ENCODE measurements at places on chromosomes 12 and 14. TPM values are rescaled to one million over a fixed set of nuclear protein-coding genes. Genes with fewer than 3 reads are reported as not detected.

Gene RNU4-1
- not detected for polyA plus RNA-seq

- H3K4me3 ChIP-seq = no peak overlapping the region
- peaks cover 43% of the 10 kb centered on the region for H3K4me1 ChIP-seq
- H3K27ac ChIP-seq = no peak overlapping the region
- no peaks in the 10 kb centered on the region for H3K27me3 ChIP-seq
Observed at GRCh38 chr12:2300886-2301285, 248.1 kb downstream of the CACNA1C start.

- H3K27ac ChIP-seq = no peak overlapping the region
- no peak overlapping the region for H3K4me3 ChIP-seq
- H3K36me3 ChIP-seq = no peaks in the 10 kb centered on the region
- no peaks in the 10 kb centered on the region for H3K27me3 ChIP-seq
Observed at GRCh38 chr12:66453120-66453519, 150.8 kb downstream of the HELB start.

- no peak overlapping the region for H3K4me3 ChIP-seq
- H3K27me3 ChIP-seq = no peaks in the 10 kb centered on the region
- H3K4me1 ChIP-seq = peaks cover 41% of the 10 kb centered on the region
- no peaks in the 10 kb centered on the region for H3K36me3 ChIP-seq
- no peak for DNase-seq
- no peak overlapping the region for H3K27ac ChIP-seq
Observed at GRCh38 chr12:52210925-52211650, 19.3 kb upstream of the KRT80 start.

Gene SOX5
- polyA plus RNA-seq = 35.8 TPM

Gene TTC6
- polyA plus RNA-seq = 2.0 TPM

Gene AMHR2
- polyA plus RNA-seq = not detected

Gene TAC3
- polyA plus RNA-seq = 6.8 TPM

DNA sequence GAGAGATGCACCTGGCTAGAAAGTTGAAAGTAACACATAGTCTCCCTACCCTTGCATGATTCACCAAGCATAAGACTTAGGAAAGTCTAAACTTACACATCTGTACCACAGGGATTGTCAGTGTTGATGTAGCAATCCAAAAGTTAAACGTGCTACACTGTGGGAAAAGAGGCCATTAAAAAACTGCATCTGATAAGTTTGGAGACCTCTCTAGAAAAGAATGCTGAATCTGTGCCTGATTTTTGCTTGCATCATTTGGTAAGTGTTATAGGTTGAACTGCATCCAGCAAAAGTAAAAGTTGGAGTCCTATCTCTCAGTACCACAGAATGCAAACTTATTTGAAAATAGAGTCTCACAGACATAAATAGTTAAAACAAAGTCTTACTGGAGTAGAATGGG, 126.6 kb downstream of the SLC6A15 start:
- no peaks in the 10 kb centered on the region for H3K4me1 ChIP-seq
- no peak for DNase-seq
- no peak overlapping the region for H3K4me3 ChIP-seq
- H3K36me3 ChIP-seq = no peaks in the 10 kb centered on the region
- H3K27ac ChIP-seq = no peak overlapping the region

GRCh38 chr12:29551812-29552211, 54.3 kb upstream of the OVCH1 start:
- no peak for DNase-seq
- H3K36me3 ChIP-seq = no peaks in the 10 kb centered on the region
- no peak overlapping the region for H3K4me3 ChIP-seq
- H3K4me1 ChIP-seq = no peaks in the 10 kb centered on the region

Gene CD163L1
- 1.7 TPM for polyA plus RNA-seq

Gene TEX52
- polyA plus RNA-seq = 0.81 TPM

- DNase-seq = no peak
- no peak overlapping the region for H3K27ac ChIP-seq
- no peak overlapping the region for H3K4me3 ChIP-seq
- H3K36me3 ChIP-seq = no peaks in the 10 kb centered on the region
- no peaks in the 10 kb centered on the region for H3K27me3 ChIP-seq
Observed at GRCh38 chr14:42192738-42193653, 586.3 kb downstream of the LRFN5 start.

GRCh38 chr12:53659011-53659551, 16.8 kb downstream of the ATP5MC2 start:
- no peak overlapping the region for H3K4me3 ChIP-seq
- peak; percentile 55 for DNase-seq
- H3K36me3 ChIP-seq = peaks cover 15% of the 10 kb centered on the region
- H3K4me1 ChIP-seq = peaks cover 11% of the 10 kb centered on the region
- peak overlapping the region; percentile 93 for H3K27ac ChIP-seq

DNA sequence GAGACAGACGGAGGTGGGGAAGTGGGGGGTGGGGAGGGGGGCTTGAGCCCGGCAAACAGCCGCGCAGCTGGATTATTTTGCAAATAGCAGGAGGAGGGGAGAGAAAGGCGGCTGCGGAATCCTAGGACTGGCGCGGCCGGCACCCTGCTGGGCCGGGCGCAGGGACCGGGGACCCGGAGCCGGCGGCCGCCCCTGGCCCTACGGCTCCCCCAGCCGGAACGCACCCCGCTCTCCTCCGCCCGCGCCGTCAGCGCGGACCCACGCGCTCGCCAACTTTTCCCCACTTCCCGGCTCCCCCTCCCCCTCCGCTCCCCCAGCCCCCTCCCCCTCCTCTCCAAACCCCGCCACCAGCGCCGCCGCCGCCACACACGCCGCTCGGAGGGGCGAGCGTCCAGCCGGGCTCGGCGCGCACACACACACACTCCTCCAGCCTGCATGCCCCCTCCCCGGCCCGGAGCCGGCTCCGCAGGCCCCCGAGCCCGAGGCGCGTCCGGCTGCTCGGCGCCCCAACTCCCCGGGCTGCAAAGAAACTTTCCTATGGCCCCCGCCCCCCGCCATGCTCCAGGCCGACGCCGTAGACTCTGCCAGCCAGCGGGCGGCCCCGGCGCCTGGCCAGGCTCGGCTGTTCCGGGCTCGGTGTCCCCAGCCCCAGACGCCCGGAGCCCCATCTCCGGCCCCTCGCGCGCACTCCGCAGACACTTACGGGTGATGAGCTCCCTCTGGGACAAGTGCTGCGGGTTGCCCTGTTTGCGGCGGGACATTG, 1.4 kb downstream of the BCL11B start:
- peaks cover 52% of the 10 kb centered on the region for H3K27me3 ChIP-seq
- H3K4me1 ChIP-seq = peaks cover 42% of the 10 kb centered on the region
- no peaks in the 10 kb centered on the region for H3K36me3 ChIP-seq
- peak overlapping the region; percentile 48 for H3K4me3 ChIP-seq
- no peak for DNase-seq
- no peak overlapping the region for H3K27ac ChIP-seq

- no peaks in the 10 kb centered on the region for H3K27me3 ChIP-seq
- no peak overlapping the region for H3K4me3 ChIP-seq
- no peak overlapping the region for H3K27ac ChIP-seq
- no peaks in the 10 kb centered on the region for H3K4me1 ChIP-seq
- no peak for DNase-seq
- no peaks in the 10 kb centered on the region for H3K36me3 ChIP-seq
Observed at GRCh38 chr14:70289138-70289537, 70.3 kb downstream of the COX16 start.

GRCh38 chr12:47068539-47068938, 10.9 kb upstream of the PCED1B start:
- no peaks in the 10 kb centered on the region for H3K36me3 ChIP-seq
- no peak overlapping the region for H3K27ac ChIP-seq
- no peaks in the 10 kb centered on the region for H3K27me3 ChIP-seq
- no peak for DNase-seq
- no peaks in the 10 kb centered on the region for H3K4me1 ChIP-seq

DNA sequence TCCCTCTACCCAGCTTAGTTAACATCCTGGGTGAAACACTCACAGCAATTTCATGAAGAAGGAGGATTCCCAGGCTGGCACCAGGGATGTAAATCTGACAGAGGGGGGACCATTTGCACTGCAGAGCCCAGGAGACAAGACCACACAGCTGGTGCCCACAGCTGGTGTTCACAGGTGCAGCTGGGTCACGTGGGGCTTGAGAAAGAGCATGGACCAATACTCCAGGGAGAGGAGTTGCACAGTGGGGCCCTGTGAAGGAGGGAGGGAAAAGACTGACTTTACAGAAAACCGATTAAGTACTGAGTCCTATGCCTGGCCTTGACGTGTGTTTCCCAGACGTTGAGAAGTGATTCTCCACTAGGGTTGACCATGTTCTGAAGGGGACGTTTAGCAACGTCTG, 1316.7 kb upstream of the TMEM132C start:
- H3K4me3 ChIP-seq = no peak overlapping the region
- H3K27me3 ChIP-seq = no peaks in the 10 kb centered on the region
- DNase-seq = no peak
- H3K4me1 ChIP-seq = no peaks in the 10 kb centered on the region

GRCh38 chr14:71267691-71268090, 360.4 kb downstream of the PCNX1 start:
- H3K4me1 ChIP-seq = no peaks in the 10 kb centered on the region
- no peaks in the 10 kb centered on the region for H3K36me3 ChIP-seq
- DNase-seq = no peak
- no peak overlapping the region for H3K4me3 ChIP-seq
- H3K27ac ChIP-seq = no peak overlapping the region
- H3K27me3 ChIP-seq = no peaks in the 10 kb centered on the region

DNA sequence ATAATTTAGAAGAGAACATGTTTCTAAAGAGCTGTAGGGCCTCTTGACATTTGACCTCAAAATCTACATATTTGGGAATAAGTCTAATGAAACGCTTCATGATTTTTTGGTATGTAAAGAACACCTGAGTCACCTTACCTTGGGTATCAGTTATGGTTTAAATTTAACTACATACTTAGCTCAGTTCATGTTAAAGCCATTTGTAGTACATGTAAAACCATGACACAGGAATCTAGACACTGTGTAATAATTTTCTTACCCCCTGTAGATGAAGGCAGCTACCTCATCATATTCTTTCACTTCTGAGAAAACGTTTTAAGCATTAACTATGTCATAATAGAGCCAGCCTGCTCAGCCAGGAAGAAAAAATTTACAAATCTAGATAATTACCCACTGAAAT, 105.8 kb upstream of the CPNE8 start:
- DNase-seq = no peak
- no peak overlapping the region for H3K27ac ChIP-seq
- no peaks in the 10 kb centered on the region for H3K4me1 ChIP-seq
- no peak overlapping the region for H3K4me3 ChIP-seq
- H3K27me3 ChIP-seq = no peaks in the 10 kb centered on the region
- H3K36me3 ChIP-seq = no peaks in the 10 kb centered on the region

Gene ARHGAP9
- 5.0 TPM for polyA plus RNA-seq

GRCh38 chr12:61018571-61018970, 1241.6 kb upstream of the USP15 start:
- no peaks in the 10 kb centered on the region for H3K27me3 ChIP-seq
- H3K36me3 ChIP-seq = no peaks in the 10 kb centered on the region
- H3K27ac ChIP-seq = no peak overlapping the region
- H3K4me1 ChIP-seq = no peaks in the 10 kb centered on the region

DNA sequence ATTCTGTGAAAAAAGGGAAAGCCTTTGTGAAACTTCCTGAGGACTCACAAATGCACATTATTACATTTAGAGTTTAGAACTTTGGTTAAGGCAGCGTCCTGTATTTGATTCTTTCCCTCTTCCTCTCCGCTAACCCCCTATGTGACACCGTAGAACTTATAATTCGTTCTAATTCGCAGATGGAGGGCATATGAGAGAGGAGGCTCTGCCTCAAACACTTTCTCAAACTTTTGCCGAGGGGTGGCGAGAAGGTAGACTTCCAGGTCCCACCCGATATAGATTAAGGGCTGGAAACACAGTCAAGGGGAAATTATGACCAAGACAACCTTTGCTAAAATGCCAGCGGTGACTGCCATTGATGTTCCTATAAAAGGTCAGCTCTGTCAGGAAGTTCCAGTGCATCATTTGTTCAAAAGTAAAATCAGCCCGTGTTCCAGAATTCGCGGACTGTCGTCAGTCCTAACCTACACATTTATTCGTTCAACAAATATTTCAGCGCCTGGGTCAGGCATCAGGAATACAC, 904 bp upstream of the PAPOLA start:
- peaks cover 4% of the 10 kb centered on the region for H3K36me3 ChIP-seq
- DNase-seq = no peak
- H3K4me3 ChIP-seq = peak overlapping the region; percentile 94
- no peaks in the 10 kb centered on the region for H3K27me3 ChIP-seq
- H3K27ac ChIP-seq = peak overlapping the region; percentile 95
- peaks cover 19% of the 10 kb centered on the region for H3K4me1 ChIP-seq

Measured in spinal cord (tissue), 10 donors.